ENCODE measurements at places on chromosomes 13 and 19.

GRCh38 chr13:103759361-103759760 lies 693.1 kb upstream of the SLC10A2 start:
- DNase-seq, result no peak

- DNase-seq, result no peak
Measured at GRCh38 chr19:13092606-13093235, 9.9 kb downstream of the LYL1 start.

DNA sequence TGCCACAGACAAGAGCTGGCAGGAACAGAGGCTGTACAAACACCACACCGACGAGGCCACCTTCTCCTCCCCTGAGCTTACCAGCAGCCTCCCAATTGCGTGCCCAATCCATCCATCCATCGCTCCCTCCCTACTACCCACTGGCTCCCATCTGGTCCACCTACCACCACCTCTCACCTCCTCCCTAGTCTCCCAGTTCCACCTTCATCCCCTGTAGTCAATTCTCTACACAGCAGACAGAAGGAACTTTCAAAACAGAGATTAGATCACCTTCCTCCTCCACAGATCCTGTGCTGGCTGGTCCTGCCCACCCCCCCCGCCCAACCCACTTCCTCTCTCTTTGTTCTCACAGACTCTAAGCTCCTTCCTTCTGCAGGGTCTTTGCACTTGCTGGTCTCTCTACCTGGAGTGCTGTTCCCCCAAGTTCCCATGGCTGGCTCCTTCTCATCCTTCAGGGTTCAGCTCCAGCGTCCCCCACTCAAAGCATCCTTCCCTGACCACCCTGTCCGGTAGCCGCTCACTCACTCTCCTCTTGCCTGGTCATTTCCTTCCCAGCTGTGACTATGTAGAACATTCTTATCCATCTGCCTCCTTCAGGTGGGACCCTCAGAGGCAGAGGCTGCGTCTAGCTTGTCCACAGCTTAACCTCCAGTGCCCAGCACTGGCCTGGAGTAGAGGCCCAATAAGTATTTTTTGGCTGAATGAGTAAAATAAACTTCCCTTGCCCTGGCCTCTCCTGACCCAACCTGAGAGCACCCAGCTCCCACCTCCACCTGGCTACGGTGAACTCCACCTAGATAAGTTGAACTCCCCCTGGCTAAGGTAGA lies 23.0 kb downstream of the PIN1 start:
- no peak for DNase-seq

GRCh38 chr19:3520166-3521103 lies 14.3 kb downstream of the FZR1 start:
- DNase-seq, result no peak

GRCh38 chr13:21078501-21078900 lies 17.1 kb upstream of the LATS2 start:
- no peak for DNase-seq

DNA sequence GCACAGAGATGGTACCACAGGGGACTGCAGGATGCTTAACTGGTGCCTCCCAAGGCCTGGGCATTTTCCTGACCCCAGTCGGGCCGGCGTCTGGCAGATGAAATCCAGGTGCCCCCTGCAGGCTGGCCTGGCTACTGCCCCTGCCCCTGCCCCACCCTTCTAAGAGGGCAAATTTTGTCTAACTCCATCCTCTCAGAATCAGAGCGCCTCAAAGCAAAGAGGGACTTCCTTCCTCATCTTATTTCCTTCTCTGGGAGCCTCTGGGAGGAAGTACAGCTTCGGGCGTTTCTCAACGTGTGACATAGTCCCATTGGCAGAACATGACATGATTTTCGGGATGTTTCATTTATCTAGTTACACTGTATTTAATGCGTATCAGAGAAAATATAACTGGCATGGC lies 2.7 kb downstream of the PRKACA start:
- peak; percentile 72 for DNase-seq

GRCh38 chr19:48806518-48806817 lies 4.4 kb downstream of the BCAT2 start:
- no peak for DNase-seq

DNA sequence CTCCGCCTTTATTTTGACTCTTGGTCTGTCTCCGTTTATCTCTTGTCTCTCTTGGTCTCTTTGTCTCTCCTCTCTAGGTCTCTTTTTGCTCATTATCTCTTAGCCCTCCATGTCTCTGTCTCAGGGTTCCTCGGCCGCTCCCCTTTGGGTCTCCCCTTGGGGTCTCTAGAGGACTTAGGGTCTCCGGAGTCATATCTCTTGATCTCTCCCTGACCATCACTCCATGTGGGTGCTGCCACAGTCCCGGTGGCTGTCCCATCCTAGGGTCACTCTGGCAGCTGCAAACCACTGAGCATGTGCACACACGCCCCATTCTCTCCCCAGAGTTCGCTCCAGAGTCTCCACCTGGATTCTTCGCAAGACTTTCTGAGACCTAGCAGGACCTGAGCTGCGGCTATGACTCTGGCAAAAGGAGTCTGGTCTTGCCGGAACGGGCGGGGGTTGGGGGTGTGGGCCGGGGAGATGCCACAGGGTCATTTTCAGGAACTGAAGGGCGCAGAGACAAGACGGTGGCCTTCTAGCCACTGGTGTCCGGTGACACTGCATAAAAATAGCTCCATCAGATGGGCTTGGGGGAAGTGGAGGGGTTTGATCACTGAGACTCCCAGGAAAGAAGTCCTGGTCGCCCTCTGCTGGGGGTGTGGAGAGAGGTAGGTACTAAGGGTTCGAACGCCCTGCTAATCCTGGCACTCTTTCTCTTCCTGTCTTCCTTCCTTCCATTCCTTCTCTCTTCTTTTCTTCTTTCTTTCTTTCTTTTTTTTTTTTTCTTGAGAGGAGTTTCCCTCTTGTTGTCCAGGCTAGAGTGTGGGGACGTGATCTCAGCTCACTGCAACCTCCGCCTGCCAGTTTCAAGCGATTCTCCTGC lies 1.2 kb upstream of the KCNA7 start:
- DNase-seq, result no peak
